ENCODE measurements at places on chromosomes 11 and 22.
A peak's percentile ranks its signal among the peaks of the same experiment; 100 is the strongest.

- H3K27me3 ChIP-seq, result peaks cover 3% of the 10 kb centered on the region
- DNase-seq, result peak; percentile 43
- no peaks in the 10 kb centered on the region for H3K4me1 ChIP-seq
- H3K36me3 ChIP-seq, result no peaks in the 10 kb centered on the region
Measured at GRCh38 chr11:82775736-82776346, 42.2 kb upstream of the FAM181B start.

- no peak for DNase-seq
- peaks cover 16% of the 10 kb centered on the region for H3K4me1 ChIP-seq
- no peaks in the 10 kb centered on the region for H3K36me3 ChIP-seq
- no peak overlapping the region for H3K27ac ChIP-seq
Measured at GRCh38 chr11:131893103-131893890, 522.9 kb downstream of the NTM start.

DNA sequence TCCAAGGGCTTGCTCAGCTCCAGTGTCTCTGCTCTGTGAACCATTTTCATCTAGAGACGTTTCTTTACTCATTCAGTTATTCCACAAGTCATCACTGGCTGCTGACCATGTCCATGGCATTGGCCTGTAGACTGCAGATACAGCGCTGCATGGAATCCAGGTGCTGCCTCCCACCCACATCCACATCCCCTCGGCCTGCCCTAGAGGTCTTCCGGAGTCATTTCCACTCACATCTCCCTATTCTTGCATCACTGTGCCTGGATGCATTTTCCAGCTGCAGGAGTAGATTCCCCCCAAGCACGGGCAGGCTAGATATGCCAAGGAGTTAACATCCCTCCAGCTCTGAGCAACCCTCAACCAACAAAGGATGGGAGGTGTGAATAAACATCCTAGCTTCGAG is 68.9 kb downstream of the CHST1 start:
- no peak overlapping the region for H3K4me3 ChIP-seq
- DNase-seq, result no peak
- no peaks in the 10 kb centered on the region for H3K4me1 ChIP-seq

- peaks cover 64% of the 10 kb centered on the region for H3K4me1 ChIP-seq
- H3K27me3 ChIP-seq, result peaks cover 15% of the 10 kb centered on the region
- peaks cover 10% of the 10 kb centered on the region for H3K36me3 ChIP-seq
- DNase-seq, result peak; percentile 78
- peak overlapping the region; percentile 36 for H3K4me3 ChIP-seq
Measured at GRCh38 chr11:129458756-129459535, 83.3 kb downstream of the BARX2 start.

- no peak for DNase-seq
- peaks cover 4% of the 10 kb centered on the region for H3K36me3 ChIP-seq
- no peaks in the 10 kb centered on the region for H3K27me3 ChIP-seq
- H3K4me1 ChIP-seq, result no peaks in the 10 kb centered on the region
Measured at GRCh38 chr11:33642461-33643166, 58.0 kb downstream of the C11orf91 start.
